ENCODE measurements at places on chromosomes 2 and 18.

- no peak for DNase-seq
Observed at GRCh38 chr2:127067620-127068350, 39.2 kb downstream of the BIN1 start.

DNA sequence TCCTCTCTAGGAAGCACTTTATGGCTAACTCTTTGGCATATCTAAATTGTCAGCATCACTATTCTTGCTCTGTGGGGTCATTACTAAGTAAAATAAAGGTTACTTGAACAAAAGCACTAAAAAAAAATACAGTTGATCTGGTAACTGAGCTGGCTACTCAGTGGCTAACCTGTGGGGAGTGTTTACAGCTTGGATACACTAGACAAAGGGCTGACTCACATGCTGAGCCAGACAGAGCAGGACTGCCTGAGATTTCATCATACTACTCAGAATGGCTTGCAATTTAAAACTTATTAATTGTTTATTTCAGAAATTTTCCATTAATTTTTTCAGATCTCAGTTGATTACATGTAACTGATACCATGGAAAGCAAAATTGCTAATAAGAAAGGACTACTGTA, 1690.4 kb upstream of the SLC39A10 start:
- peak; percentile 82 for DNase-seq

- DNase-seq, result no peak
Observed at GRCh38 chr2:217149087-217149660, 289.3 kb upstream of the TNP1 start.

DNA sequence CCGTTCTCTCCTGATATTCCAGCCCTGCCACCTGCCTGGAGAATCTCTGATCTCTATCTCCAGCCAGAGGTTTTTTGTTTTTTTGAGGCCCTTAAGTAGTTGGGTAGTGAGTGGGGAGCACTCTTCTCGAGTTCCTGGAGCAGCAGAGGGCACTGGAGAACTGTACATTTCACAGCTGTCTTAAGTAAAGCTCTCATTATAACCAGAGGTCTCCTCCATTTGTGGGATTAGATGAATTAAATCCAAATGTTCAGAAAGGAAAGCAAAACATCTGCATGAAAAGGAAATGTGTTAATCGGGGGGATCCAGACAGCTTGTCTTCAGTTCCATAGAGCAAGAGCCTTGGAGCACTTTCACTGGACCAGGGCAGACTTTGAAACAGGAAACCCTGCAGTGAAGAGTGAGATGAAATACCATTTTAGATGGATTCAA, 32.8 kb downstream of the AOX1 start:
- DNase-seq, result peak; percentile 43

DNA sequence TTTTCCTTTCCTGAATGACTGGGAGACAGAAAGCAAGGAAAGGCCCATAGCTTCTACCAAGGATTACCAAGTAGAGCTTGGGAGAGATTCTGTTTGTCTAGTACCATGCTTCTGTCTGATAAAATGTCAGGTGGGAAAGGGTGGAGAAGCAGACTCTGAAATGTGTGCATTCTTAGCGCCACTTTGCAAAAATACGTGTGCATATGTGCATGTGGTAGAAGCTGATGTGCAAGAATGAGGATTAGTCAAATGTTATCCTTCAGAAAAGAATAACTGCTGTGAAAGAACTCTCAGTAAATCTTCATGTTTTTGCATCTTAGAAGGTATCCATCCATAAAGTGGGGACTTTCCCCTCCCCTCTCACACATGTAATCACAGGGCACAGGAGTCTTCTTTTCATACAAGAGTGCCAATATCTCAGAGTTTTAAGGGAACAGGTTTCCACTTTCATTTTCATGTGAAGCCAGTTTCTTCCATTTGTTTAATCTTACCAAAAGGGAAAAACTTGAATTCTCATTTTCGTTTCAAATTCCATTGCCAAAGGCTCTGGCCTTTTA, 15.4 kb upstream of the DGKD start:
- DNase-seq, result no peak

DNA sequence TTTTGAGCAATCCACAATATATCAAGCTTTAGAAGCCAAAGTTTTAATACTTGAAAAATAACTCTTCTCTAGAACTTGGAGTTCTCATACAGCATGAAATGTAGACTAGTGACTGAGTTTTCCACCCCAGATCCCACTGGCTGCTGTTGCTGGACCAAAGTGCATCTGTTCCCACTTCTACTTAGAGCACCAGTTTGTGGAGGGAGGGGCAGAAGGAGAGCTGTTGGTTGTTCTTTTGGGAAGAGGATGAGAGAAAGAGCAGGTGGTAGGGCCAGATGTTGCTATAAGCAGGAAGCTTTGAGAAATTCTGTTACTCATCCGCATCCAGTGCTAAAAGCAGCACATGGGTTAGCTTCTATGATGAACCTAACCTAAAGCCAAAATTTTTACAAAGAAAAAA, 59.0 kb downstream of the MBD2 start:
- DNase-seq, result no peak

DNA sequence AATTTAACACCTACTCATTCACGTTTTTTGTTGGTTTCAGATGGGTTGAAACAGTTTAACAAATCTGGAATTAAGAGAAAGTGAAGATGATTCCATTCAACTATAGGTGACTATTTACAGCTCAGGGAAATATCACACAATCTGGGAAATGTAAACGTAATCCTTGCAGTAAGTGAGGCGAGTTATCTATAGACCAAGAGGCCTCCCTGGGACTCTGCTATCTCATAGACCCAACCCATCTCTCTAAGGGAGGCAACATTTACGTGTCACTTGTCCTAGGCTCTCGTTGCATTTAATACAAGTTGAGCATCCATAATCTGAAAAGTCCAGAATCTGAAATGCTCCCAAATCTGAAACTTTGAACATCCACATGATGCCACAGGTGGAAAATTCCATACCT, 2.0 kb upstream of the MOB4 start:
- no peak for DNase-seq

DNA sequence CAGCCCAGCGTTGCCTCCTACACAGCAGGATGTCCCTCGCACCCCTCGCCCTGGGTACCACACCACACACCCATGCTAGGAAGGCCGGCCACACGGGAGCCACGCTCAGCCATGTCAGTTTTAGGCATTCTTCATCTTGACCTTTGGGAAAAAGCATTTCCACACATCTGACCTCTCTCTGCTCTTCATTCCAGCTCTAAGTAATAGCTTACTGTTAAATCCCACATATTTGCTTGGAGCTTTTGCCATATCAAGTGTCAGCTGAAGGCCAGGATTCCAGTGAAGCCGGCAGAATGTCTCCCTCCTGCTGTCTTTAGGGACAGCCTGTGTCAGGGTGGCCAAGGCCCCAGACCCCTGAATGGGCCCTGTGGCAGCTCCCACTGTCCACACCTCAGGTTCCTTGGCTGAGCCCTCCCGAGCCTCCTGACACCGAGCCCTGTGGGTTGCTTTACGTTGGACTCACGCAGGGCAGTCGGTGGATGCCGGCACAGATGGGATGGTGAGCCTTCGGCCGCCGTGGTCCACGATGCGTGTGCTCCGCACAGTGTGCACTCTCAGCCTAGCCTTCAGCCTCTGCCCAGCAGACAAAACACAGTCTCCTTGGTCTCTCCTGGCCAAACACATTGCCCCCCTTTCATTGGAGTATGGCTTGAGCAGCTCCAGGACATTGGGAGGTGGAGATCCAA, 202.0 kb downstream of the SEPTIN10 start:
- no peak for DNase-seq

- no peak for DNase-seq
Observed at GRCh38 chr2:208370881-208371633, 35.5 kb upstream of the PTH2R start.

DNA sequence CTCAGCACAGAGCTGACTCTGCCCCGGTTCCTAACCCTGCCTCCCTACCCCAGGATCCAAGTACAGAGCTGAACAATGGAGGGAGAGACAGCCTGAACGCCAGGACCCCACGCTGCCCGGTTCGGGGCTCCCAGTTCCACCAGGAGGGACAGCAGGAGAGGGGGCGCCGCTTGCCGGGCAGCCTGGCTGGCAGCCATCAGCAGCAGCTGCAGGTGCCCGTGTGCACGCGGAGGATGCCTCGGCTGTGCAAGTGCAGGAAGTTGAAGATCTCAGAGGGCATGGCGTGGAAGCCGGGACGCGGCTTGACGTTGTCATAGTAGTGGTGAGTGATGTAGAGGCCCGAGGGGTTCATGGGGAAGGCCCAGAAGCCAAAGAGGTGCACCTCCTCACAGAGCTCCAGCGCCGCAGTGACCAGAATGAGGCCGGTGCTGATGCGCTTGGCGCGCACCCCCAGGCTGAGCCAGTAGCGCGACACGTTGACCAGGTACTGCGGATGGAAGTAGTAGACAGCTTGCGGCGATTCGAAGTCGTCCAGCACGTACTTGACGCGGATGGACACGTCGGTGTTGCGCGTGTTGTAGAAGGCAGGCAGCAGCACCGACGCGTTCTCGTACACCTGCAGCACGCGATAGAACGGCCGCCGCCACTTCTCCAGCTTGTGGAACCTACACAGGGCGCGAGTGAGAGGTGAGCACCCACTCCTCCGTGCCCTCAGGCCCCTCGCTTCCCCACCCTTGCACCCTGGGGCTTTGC, 23.0 kb upstream of the LOXHD1 start:
- DNase-seq, result no peak

- no peak for DNase-seq
Observed at GRCh38 chr2:176239031-176239430, 30.2 kb upstream of the MTX2 start.

DNA sequence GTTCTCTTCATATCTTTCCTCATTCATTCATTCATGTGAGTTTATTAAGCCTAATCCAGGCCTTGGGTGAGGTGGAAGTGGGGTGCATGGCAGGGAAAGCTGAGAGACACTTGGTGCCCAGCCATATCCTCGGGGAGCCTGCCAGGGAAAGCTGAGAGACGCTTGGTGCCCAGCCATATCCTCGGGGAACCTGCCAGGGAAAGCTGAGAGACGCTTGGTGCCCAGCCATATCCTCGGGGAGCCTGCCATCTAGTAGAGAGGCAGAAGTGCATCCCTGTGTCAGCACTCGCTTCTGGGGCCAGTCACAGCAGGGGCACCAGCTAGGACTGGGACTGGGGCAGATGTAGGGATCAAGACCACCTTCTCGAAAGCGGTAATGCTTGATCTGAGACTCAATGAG, 39.4 kb downstream of the DDX18 start:
- no peak for DNase-seq

- DNase-seq, result no peak
Observed at GRCh38 chr2:239152239-239152915, 248.4 kb downstream of the HDAC4 start.

- DNase-seq, result no peak
Observed at GRCh38 chr2:240672076-240672700, 10.5 kb downstream of the AQP12B start.

- DNase-seq, result no peak
Observed at GRCh38 chr18:3269241-3269913, 7.4 kb downstream of the MYL12B start.

DNA sequence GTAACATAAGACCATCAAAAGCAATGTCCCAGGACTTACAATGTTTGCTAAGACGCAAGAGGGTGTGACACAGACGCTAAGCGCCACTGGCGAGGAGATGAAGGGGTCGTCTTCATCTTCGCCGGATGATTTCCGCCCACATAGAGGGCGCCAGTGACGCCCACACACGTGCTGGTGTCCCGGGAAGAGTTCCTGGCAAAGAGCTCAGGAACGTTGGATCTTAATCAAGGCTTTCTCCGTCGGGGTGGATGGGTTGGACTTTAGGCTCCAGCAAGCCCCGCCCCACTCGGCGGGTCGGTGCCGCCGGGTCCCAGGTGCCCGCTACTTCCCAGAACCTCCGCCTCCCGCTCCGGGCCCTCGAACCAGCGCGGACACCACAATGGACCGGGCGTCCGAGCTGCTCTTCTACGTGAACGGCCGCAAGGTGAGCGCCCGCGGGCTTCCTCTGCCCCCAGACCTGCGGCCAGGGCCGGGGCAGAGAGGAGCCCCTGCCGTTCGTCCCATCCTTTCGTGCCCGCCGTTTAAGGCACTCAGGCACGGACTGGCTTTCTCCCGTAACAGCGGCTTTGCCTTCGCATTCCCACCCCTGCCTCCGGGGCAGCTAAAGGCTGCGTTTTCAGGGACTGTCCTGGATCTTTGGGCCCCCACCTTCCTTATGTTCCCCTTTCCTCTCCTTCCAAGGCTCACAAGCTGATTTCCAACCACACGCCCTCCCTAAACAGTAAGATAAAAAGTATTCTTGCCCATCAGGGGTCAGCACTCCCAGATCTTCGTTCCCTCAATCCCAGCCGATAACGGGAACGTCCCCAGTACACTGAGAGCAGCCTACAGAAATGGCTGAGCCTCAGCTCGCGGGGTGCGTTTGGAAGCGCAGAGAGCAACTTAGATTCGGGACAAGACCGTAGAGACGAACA, at the start of gene AOX1:
TSS of gene AOX1 (plus strand) at position 285 of the 914 bp plus-strand sequence. CDS start at position 380, 95 bp downstream.
- no peak for DNase-seq

- no peak for DNase-seq
Observed at GRCh38 chr18:75638776-75639471, 211.4 kb upstream of the SMIM21 start.

DNA sequence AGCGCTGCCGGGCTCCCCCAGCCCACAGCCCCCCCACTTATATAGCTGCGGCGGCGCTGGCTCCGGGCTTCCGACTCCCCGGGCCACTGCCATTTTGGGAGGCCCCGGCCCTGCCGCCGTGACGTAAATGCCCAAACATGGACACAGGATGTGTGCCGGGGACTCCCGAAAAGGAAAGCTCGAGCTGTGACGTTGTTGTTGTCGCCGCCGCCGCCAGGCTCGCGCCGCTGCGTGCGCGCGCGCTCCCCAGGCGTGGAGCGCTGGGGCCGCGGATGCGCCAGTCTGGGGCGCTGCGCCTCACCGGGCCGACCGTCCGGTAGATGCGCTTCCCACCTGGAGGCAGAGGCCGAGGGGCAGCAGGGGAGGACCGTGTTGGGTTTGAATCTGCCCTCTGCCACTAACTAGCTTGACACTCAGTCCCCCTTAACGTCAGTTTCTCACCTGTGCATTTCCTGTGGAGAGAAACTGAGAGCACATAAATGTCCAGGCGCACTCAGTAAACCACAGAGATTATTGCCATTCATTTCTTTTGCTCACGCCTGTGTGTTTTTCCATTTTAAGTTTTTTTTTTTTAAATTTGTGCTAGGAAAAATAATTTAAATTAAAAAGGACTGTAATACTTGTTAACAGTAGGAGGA, at the start of gene EGR4:
TSS of gene EGR4 (minus strand) at position 15 of the 638 bp plus-strand sequence. CDS start 231 bp downstream, outside the sequence.
- DNase-seq, result no peak

DNA sequence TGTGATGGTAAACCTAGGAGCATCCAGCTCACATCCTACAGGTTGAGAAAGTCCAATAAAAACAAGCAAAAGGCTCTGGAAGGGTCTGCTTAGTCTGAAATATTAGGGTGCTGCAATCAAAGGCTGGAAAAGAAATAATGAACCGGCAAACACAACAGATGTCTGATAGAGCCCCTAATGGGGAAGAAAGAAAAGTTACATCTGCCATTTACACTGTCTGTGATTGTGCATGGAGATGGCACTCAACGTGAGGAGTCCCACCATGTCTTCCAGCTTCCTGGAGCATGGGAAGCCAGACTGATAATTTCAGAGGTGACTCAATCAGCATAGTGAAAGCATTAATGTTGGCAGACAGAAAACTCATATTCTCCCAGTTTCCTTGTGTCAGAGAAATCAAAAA, 307.8 kb downstream of the EPHA4 start:
- no peak for DNase-seq

DNA sequence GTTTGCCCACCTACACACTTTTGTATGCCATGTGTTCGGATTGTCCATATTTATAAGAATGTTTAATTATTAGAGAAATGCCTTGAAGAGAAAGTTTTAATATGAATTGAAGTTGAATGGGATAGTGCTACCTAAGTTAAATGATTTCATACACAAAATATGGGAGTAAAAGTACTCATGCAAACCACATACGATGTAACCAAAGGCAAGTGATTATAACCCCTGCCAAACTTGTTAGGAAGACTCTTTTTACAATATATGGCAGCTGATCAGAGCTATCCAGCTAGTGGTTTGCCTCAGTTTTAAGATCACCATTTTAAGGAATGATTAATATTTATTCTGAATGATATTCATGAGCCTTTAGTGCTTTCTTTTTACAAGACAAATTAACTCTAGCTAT, 106.7 kb downstream of the MYO1B start:
- no peak for DNase-seq

Measured in skeletal muscle cell (primary cell).